Cardiac septum (tissue), 1 donor: ENCODE measurements at places on chromosomes 16 and 17. TPM values are rescaled to one million over a fixed set of nuclear protein-coding genes. Genes with fewer than 3 reads are reported as not detected.

Gene PIP4K2B
- total RNA-seq, result 48.4 TPM

- no peak for DNase-seq
Measured at GRCh38 chr17:63446753-63447470, 806 bp upstream of the CYB561 start.

Gene TBC1D3C
- not detected for total RNA-seq

DNA sequence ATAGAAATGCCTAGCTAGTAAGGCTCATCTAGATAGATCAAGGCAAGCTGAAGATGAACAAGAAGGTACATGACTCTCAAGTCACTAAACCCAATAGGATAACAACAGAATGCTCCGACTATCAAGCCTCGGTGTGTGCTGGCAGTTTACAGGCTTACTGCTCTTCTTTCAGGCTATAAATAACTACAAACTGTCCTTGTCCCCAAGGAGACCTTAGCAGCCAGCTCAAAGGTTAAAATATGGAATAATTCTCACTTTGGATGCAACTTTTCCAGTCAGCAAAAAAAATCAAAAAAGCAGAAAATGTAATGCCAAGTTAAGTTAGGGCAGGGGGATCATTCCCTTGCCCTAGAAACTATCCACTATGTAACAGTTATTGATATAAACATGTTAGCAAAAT is 44.6 kb downstream of the SPOP start:
- no peak for DNase-seq

Gene DNASE1L2
- total RNA-seq, result 0.57 TPM
